ENCODE measurements at places on chromosomes 4 and X.
A peak's percentile ranks its signal among the peaks of the same experiment; 100 is the strongest.

GRCh38 chr4:131296192-131296591, 1852.9 kb upstream of the PCDH10 start:
- no peak for DNase-seq

GRCh38 chrX:56763556-56764152, 34.6 kb downstream of the NBDY start:
- DNase-seq = peak; percentile 71

DNA sequence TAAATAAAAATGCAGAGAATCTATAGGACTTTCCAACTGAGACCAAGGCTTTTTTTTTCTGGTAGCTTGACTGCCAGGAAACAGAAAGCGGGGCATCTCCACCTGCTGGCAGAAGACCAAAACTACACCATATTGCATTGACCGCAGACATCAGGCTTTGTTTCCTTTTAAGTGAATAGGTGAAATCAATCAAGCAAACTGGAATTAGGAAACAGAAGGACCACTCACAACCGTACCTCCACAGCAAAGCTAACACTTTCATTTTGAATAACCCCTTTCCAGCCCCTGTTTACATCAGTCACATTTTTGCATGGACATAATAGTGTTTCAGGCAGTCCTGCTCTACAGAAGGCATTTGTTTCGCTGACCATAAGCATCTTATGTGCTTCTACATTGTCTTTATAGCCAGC, 218.2 kb downstream of the IDS start:
- DNase-seq = peak; percentile 1

DNA sequence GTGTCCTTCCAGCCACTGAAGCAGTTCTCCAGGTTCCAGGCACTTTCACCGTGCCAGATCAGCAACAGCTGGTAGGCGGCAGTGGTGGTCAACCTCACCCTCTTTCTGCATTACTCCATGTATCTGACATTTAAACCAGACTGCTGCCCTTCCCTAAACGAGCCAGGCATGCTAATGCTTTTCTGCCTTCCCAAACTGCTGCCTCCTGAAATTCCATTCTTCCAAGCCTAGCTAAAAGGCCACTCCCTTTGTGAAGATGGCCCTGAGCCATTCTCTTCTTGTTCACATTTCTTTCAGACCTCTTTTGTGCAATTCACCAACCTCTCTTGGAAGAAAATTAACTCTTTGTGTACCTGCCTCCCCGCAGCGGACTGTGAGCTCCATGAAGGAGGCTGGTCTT, 73.7 kb downstream of the CHST7 start:
- DNase-seq = no peak

GRCh38 chr4:164977243-164978164, at the start of gene TRIM61:
TRIM61 (minus strand) TSS chr4:164977657; CDS start chr4:164970002, 7,655 bp downstream.
- DNase-seq = no peak

- no peak for DNase-seq
Observed at GRCh38 chr4:74000301-74000700, 1.8 kb upstream of the CXCL5 start.

DNA sequence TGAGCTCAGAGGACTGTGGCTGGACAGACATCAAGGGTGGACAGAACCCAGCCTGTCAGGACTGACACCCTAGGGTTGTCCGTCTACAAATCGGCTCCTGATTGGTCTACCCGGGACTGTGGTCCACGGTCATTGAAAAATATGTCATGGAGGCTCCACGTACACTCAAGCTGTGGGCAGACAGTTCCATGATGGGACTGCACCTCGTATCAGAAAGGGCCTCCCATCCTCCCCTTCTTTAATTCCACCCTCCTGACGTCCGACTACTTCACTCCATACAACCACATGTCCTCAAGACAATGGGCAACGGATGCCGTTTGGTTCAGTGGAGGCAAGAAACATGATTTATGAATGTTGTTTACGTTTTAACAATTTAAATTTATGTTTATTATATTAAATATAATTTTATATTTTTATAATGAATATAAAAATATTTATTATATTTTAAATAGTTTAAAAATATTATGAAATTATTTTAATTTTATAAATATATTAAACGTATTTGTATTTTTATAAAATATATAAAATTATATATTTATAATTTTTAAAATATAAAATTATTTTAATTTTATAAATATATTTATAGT, 58.0 kb upstream of the SHOX start:
- DNase-seq = no peak

GRCh38 chr4:150938417-150938816, 76.7 kb downstream of the LRBA start:
- no peak for DNase-seq

DNA sequence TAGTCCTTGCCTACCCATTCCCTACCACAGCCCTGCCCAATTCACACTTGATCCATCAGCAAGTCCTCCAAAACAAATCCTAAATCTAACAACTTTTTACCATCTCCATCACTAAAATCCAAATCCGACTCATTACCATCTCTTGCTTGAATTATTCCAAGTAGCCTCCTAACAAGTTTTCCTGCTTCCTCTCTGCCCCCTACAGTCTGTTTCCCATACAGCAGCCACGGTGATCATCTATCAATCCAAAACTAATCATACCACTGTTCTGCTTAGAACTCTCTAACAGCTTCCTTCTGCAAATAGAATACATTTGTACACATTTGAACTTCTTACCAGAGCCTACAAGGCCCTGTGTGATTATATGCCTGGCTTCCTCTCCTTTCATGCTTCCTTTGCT, 133.0 kb downstream of the SHROOM4 start:
- no peak for DNase-seq

GRCh38 chr4:166012129-166013030, 139.3 kb downstream of the TLL1 start:
- no peak for DNase-seq

GRCh38 chr4:10093801-10094552, 22.6 kb downstream of the WDR1 start:
- DNase-seq = no peak

- no peak for DNase-seq
Observed at GRCh38 chr4:155952501-155952901, 1.2 kb downstream of the CTSO start.

DNA sequence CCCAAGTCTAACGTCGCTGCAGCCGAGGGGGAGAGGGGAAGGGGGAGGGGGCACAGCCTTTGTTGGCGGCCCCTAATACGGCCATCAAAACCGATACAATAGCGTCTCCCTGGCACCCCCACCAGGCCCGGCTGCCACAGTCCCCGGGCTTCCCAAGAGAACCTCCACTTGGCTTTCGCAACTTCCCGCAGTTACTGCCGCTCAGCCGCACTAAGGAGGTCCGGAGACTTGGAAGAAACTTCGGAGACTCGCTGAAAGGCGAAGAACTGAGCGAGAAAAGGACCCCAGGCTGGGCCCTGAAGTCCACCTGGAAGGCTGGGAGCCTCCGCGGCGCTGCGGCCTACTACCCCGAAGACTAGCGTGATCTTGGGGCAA, 2.8 kb downstream of the NKX6-1 start:
- no peak for DNase-seq

DNA sequence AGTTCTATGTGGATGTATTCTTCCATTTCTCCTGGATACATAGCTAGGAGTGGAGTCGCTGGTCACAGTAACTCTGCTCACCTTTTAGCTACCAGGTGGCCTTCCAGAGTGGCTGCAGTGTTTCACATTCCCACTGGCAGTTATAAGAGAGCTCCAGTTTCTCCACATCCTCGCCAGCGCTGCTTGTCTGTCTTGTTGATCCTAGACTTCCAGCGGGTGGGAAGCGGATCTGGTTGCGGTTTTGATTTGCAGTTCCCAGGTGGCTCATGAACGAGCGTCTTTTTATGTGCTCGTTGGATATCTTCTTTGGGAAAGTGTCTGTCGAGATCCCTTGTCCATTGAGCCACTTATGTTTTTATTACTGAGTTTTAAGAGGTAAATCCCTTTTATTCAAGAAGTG, 11.6 kb downstream of the TACC3 start:
- no peak for DNase-seq

- DNase-seq = no peak
Observed at GRCh38 chrX:113274345-113274744, 433.7 kb upstream of the AMOT start.

DNA sequence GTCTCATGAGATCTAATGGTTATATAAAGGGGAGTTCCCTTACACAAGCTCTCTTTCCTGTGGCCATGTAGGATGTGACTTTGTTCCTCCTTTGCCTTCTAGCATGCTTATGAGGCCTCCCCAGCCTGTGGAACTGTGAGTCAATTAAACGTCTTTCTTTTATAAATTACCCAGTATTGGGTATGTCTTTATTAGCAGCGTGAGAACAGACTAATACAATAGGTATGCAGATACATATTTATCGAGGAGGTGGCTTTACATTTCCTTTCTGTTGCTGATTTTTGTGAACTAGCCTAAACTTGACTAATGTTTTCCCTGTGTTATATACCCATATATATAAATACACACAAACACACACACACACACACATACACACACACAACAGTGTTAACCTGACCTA, 80.2 kb downstream of the VCX2 start:
- no peak for DNase-seq

DNA sequence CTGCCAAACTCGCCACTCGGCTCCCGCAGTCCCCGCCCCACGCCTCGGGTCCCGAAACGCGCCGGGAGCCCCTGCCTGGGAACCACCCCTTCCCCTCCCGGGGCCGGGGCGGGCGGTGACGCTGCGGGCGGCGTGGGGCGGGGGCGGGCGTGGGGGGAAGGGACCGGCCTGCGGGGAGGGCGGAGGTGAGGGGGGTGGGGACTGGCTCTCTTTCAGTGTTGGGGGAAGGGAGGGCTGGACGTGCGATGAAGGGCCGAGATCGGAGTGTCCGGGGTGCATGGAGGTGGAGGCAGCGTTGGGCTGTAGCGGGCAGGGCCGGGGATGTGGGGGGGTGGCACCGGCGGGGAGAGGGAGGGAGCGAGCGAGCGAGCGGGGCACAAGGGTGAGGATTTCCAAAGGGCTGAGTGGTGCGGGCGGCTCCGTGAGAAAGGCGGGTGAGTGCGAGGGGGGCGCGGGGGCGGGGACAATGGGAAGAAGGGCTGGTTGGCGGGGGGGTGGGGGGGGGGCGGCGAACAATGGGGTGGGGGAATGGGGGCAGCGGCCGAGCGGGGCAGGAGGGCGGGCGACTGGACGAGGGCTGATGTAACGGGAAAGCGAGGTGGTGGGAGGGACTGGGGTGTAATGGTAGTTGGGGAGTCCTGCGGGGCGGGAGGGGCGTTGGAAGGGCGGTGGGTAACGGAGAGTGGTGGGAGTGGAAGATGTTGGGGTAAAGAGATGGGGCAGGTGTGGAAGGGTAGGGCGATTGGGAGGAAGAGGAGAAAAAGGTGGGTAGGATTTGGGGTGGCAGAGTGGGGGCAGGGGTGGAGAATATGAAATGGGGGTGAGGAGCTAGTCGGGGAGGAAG, 578 bp downstream of the DCUN1D4 start:
- peak; percentile 45 for DNase-seq

- no peak for DNase-seq
Observed at GRCh38 chr4:146327859-146328650, 113.7 kb downstream of the REELD1 start.

DNA sequence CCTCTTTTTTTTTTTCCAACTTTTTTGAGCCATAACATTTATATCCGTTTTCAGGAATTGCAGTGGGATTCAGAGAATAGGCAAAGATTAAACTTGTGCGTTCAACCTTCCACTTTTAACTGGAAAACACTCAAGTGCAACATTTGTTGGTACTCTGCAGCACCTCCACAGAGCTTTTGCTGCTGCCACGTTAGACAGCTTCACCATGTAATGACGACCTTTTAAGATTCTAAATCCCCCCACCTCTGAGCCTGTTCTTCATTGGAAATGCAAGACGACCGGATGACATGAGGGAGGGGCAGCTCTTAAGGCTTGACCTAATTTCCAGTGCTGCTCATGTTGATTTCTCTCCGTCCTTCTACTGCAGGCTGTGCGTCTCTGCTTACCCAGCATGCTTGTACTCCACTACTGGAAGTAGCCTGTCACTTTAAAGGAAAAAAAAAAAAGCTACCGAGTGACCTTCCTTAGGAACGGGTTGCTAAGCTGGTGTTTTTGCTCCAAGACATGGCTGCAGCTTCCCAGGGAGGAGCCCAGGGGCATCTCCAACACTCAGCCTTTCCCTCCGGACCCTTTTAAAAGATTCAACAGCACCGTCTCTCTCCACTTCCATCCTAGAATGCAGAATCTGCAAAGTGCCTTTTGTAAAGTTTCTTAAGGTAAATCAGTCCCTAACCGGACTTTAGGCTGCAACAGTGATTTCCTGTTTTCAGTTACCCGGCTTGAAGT, at the start of gene CC2D2A:
CC2D2A (plus strand) TSS at position 481 of the 726 bp plus-strand sequence. CDS start 6,051 bp downstream, outside the sequence.
- DNase-seq = no peak

DNA sequence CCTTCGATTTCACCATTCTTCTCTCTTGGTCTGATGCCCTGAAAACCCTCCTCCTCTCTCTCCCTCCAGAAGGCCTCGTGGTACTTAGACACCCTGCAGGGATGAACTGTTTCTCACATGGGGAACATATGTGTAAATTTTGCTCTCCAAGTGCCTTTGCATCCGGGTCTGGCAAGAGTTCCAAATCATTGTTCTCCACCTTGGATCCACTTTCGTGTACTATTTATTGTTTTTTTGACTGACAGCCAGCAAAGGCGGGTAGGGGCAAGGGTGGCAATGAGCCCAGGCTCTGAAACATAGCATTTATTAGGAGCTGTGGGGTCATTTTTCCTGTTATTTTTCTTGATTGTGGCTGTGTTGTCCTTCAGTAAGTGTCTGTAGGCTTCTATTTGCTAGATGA, 81.7 kb downstream of the RTL5 start:
- DNase-seq = no peak

Measured in T-helper 22 cell (primary cell).